ENCODE measurements at places on chromosomes 4 and X. TPM values are rescaled to one million over a fixed set of nuclear protein-coding genes. Genes with fewer than 3 reads are reported as not detected.

DNA sequence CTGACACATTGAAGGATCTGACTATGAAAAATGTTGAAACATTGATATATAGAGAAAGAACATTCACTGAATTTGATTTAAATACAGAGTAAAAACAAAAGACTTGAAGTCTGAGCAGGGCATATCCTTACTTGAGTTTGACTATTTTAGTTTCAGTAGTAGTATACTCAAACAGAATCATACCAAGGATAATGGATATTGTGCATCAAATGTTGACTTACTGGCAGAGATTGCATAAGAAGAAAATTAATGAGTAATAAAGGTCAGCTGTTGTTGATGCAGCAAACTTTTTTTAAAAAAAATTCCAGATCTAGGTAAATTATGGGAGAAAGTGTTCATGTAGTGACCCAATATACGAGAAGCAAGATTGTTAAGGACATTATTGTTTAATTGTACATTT is 94.5 kb upstream of the APOOL start:
- no peak for DNase-seq

DNA sequence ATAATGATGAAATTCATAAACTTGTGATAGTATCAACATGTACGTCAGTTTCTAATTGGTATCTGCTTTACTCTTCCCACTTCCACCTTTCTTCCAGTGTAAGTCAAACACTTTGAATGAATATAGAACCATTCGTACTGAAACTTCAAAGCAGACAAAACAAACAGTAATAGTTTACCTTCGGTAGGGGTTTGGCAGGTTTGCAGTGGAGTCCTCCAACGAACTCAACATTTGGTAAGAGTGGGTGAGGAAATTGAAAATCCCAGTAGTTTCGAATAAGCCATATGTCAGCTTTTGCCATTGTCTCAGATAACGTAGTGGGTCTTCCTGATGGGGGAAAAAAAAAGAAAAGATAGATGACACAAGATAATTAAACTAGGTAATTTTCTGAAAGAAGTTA is 2.2 kb downstream of the UGT2B4 start:
- no peak for DNase-seq

DNA sequence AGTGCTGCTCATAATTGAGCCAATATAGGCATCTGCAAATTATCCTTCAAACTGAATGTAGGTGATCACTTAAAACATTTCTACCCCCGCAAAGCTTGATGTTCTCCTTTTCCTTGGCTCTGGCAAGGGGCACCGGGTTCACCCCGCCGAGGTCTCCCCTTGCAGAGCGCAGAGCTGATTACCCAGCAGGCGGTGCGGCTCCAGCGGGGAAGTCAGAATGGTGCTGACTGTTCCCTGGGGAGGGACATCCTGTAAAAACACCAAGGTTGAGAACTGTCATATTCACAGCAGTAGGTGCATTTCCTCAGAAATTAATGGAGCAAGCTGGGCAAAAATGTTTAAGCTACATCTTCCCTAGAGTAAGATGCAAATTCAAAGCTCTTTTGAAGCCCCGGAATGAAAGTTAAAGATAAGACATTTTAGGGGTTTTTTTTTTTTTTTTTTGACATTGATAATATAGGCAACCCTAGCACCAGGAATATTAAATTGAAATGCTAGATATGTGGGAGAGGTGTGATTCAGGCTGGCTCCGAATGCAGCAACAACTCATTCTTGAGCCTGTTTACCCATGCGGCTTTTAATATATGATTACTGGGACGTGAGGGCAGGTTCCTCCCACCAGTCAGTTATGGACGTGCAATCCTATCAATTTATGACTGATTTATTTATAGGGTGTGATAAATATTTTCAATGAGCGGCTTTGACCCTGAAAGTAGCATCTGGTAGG is 767.3 kb upstream of the TENM3 start:
- no peak for DNase-seq

TBC1D9 gene
- total RNA-seq: 9.4 TPM

XK gene
- not detected for total RNA-seq
